Posterior vena cava (tissue), 2 donors: ENCODE measurements at places on chromosomes 3 and 15. TPM values are rescaled to one million over a fixed set of nuclear protein-coding genes. Genes with fewer than 3 reads are reported as not detected.

The CYP1A2 gene
- total RNA-seq, result not detected

The PTH1R gene
- total RNA-seq, result 17.9 TPM

The STARD5 gene
- 5.9 TPM for total RNA-seq

The CHRD gene
- total RNA-seq, result 32.6 TPM

The UBE2E1 gene
- 135 TPM for total RNA-seq

The P3H2 gene
- total RNA-seq, result 20.5 TPM

The LRRC3B gene
- total RNA-seq, result not detected

The SLC27A2 gene
- total RNA-seq, result 0.33 TPM

The CRABP1 gene
- not detected for total RNA-seq

The GORASP1 gene
- 50.8 TPM for total RNA-seq

The UCN2 gene
- total RNA-seq, result not detected

The FBXW12 gene
- total RNA-seq, result not detected

The EPHA3 gene
- total RNA-seq, result 15.5 TPM

The HRG gene
- not detected for total RNA-seq

The DNAH12 gene
- 0.19 TPM for total RNA-seq

The RLBP1 gene
- total RNA-seq, result not detected

The SH3GL3 gene
- 0.29 TPM for total RNA-seq

The AP3B2 gene
- 1.4 TPM for total RNA-seq

The UROC1 gene
- not detected for total RNA-seq

The CCR1 gene
- total RNA-seq, result 12.0 TPM

The CDCP1 gene
- total RNA-seq, result 4.8 TPM

The DPH3 gene
- 35.4 TPM for total RNA-seq

The TMEM40 gene
- not detected for total RNA-seq

The SLC9A9 gene
- 28.8 TPM for total RNA-seq

The CKMT1B gene
- total RNA-seq, result not detected

The TTLL3 gene
- total RNA-seq, result 24.9 TPM

The CISH gene
- total RNA-seq, result 12.5 TPM

The SLC2A2 gene
- total RNA-seq, result not detected

The TMC3 gene
- not detected for total RNA-seq

The MEIS2 gene
- 54.0 TPM for total RNA-seq

The DUOXA2 gene
- total RNA-seq, result not detected

The SLC51B gene
- not detected for total RNA-seq

The CALML4 gene
- 5.7 TPM for total RNA-seq

The IFT57 gene
- 53.7 TPM for total RNA-seq

The POPDC2 gene
- 8.5 TPM for total RNA-seq

The INKA1 gene
- 5.9 TPM for total RNA-seq

The HIGD2B gene
- total RNA-seq, result not detected

The IQCF6 gene
- total RNA-seq, result not detected

The RBMS3 gene
- 87.1 TPM for total RNA-seq

The WHAMM gene
- 6.7 TPM for total RNA-seq

The OR5K2 gene
- not detected for total RNA-seq

The OR5H2 gene
- not detected for total RNA-seq

The TMCO5A gene
- total RNA-seq, result not detected

The MKRN3 gene
- total RNA-seq, result not detected

The COL8A1 gene
- 80.6 TPM for total RNA-seq

The MBD4 gene
- 23.1 TPM for total RNA-seq
